Daoy (cell line): ENCODE measurements at places on chromosomes 3 and 15.

- no peak for DNase-seq
These were observed 28.7 kb downstream of the RARRES1 start for GRCh38 chr3:158703566-158703965.

- no peak for DNase-seq
These were observed 597.9 kb downstream of the PDCD6IP start for GRCh38 chr3:34396288-34396687.

DNA sequence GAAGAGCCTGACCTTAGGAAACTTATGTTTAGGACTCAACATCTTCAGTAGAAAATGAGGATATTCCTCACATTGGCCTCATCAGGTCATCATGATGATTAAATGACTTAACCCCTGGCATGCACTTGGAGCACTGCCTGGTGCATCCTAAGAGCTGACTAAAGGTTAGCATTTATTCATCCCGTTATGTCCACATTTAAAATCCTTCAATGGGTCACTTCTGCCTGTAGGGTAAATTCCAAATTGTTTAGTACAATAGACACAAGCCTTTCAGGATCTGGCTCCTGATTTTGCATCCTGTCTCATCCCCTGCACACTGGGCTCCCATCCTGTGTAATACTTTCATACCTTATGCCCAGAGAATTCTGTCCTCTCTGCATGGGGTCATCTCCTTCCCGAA lies 195.2 kb upstream of the MCTP2 start:
- no peak for DNase-seq

GRCh38 chr3:53758846-53759245 lies 87.4 kb downstream of the CHDH start:
- no peak for DNase-seq

GRCh38 chr3:59496250-59496649 lies 446.4 kb upstream of the CFAP20DC start:
- DNase-seq, result no peak
